Stimulated activated CD8-positive, alpha-beta memory T cell treated with anti-CD3 and anti-CD28 coated beads, Interleukin-7, amount 100 ng/mL, for 48 hours (primary cell): ENCODE measurements at places on chromosomes 1 and 21.

DNA sequence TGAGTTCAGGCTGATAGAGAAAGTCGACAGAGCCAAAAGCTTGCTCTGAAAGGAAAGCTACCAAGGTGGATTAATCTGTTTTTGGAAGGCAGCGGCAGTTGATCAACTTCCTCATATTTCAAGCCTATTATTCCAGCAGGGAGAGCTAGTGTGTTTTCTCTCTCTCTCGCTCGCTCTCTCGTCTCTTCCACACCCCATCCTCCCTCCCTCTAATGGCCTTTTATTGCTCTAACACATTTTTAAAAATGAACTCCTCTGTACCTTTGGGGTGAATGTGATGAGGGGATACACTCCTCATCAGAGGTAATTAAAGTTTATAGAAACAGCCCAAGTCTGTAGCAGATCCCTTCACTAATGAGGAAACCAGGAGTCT, 126.4 kb downstream of the CLIC6 start:
- DNase-seq: no peak

DNA sequence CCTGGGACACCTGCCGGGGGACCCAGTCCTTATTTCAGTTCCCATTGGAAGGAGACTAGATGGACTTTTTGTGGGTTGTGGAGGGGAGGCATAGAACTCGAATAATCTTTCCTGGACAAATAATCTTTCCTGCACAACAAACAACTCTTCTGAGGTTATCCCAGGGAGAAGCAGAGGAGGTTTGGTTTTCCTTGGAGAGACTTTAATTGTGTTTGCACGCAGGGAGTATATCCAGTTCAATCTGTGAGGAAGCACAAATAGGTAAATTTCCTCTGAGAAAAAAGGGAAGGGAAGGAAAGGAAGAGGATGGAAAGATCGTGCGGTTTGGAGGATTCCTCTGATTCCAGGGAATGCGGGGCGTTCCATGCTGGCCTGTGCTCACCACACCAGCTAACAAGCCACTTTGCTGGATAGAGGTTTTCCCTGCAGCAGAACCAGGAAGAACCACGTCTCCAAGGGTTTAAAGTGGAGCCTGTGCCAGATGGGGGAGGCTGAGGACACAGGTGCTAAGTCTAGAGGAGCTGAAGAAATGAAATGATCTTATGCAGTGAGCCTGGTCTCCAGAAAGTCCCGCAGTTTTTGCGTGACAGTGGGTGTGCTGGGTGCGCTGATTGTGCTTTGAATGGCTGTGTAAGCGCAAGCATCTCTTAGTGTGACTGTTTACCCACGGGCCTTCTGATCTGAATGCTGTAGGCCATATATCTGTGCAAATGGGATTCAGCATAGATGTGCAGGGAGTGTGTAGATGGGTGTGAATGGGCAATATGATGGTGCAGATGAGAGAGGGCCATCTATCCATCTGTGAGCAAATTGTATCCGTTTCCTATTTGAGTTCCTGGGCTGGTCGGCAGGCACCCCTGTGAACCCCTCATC, 7.6 kb downstream of the PAX7 start:
- no peak for DNase-seq

- DNase-seq: no peak
Observed at GRCh38 chr1:28447679-28448078, 58.2 kb upstream of the RCC1 start.

DNA sequence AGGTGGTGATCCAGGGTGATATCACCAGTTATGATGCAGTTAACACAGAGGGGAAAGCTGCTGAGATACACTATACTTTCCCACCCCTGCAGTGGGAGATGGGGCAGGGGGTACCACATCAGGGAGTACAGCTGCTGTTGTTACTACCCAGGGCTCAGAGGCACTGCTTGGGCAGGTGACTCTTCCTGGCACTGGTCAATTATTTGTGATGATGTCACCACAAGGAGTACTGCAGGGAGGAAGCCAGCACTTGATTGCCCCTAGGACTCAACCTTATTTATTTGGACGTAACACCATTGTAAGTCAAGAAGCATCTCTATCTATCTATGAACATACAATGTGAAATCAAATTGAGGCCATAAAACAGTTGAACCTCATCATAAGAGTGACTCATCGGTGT, 10.1 kb downstream of the IFNAR1 start:
- no peak for DNase-seq
